Brain pericyte (primary cell): ENCODE measurements at places on chromosomes 1 and 21.

- no peak for DNase-seq
These were observed 21.9 kb upstream of the GPR157 start for GRCh38 chr1:9150582-9151327.

GRCh38 chr21:36478941-36479340 lies 981 bp downstream of the CLDN14 start:
- DNase-seq: no peak

GRCh38 chr1:236081546-236082227 lies 16.8 kb upstream of the NID1 start:
- DNase-seq: no peak

DNA sequence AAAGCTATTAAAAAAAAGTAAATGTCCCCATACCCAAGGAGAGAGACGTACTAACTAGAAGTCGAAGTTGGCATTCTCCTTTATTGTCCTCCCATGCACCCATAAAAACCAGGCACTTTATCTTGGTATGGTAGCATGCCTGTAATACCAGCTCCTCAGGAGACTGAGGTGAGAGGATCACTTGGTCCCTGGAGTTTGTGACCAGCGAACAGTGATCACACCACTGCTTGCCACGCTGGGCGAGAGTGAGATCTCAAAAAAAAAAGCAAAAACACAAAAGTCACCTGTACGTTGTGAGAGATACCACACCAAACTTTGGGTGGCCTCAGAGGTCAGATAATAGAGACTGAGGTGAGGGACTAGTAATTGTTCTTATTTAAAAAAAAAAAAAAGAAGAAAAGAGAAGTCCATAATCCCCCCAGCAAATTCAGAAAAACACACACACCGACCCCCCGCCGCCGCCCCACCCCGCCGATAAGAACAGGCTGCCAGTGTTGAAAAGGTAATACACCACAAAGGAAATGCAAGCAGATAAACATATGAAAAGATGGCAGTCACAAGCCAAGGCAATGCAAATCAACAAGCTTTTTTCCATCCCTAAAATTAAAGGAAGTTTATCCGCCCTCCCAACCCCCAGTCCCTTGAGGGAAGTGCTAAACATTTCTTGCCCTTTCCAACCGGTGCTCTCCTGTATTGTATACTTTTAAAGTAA lies 3.6 kb downstream of the L1TD1 start:
- no peak for DNase-seq
